ENCODE measurements at places on chromosomes 12 and 14.

- no peak for DNase-seq
Observed at GRCh38 chr14:20836668-20837338, 34.2 kb upstream of the RNASE1 start.

GRCh38 chr14:105830171-105830570, 303.8 kb downstream of the TMEM121 start:
- DNase-seq, result no peak

DNA sequence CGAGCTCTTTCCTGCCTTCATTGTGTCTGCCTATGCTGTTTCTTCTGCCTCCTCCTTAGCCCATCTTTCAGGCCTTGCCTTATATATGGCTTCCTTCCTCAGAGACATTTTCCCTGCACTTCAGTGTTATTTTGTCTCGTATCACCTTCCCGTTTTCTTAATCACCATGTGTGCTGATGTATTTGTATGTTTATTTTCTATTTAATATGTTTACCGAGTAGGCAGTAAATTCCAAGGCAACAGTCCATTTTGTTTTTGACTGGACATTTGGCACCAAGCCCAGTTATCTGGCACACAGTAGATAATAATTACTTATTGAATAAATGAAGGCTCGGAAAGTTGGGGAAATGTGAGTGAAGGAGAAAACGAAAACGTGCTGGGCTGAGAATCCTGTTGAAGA, 4.6 kb upstream of the POU6F1 start:
- DNase-seq, result no peak

DNA sequence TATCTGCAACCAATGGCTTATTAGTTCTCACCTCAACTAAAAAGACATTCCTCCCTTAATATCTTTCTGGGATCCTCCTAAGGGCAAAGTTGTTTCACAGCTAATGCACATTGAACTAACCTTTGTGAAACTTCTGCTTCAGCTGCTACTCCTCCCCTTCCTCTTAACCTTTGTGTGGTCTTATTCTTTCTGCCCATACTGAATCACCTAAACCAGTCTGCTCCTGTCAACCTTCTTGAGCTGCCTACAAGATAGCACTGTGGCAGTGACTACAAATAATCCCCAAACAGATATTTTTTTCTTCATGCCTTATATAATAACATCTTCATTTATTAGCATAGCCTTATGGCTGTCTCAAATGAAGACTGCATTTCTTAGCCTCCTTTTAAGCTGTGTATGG, 1077.4 kb upstream of the ATXN7L3B start:
- no peak for DNase-seq

DNA sequence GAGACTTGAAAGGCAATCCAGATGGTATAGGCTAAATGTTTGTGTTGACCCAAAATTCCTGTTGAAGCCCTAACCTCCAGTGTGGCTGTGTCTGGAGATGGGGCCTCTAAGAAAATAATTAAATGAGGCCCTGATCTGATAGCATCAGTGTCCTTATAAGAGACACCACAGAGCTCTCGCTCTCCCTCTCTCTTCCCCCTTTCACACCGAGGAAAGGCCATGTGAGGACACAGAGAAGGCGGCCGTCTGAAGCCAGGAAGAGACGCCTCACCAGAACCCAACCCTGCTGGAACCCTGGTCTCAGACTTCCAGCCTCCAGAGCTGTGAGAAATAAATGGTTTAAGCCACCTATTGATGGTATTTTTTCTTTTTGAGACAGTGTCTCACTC, 87.5 kb downstream of the SCARB1 start:
- DNase-seq, result no peak

- no peak for DNase-seq
Observed at GRCh38 chr14:91893007-91893406, 25.7 kb upstream of the TC2N start.

GRCh38 chr12:121090586-121091514, 41.8 kb upstream of the P2RX7 start:
- no peak for DNase-seq

GRCh38 chr14:64680013-64680713, 24.1 kb upstream of the PLEKHG3 start:
- no peak for DNase-seq

DNA sequence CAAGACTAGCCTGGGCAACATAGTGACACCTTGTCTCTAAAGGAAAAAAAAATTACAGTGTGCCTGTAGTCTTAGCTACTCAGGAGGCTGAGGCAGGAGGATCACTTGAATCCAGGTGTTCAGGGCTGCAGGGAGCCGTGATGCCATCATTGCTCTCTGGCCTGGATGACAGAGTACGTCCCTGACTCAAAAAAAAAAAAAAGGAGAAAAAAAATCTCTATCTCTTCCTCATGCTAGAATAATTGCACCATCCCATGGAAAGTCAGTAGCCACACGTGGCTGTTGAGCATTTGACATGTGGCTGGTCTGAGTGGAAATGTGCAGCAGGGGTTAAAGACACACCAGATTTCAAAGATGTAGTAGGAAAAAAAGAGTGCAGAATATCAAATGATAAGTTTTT, 3.8 kb downstream of the RILPL1 start:
- no peak for DNase-seq

GRCh38 chr12:84596266-84596665, 316.3 kb downstream of the SLC6A15 start:
- no peak for DNase-seq

GRCh38 chr14:62126879-62127478, 364.8 kb downstream of the SNAPC1 start:
- no peak for DNase-seq

- DNase-seq, result no peak
Observed at GRCh38 chr14:85576848-85577542, 47.1 kb downstream of the FLRT2 start.

DNA sequence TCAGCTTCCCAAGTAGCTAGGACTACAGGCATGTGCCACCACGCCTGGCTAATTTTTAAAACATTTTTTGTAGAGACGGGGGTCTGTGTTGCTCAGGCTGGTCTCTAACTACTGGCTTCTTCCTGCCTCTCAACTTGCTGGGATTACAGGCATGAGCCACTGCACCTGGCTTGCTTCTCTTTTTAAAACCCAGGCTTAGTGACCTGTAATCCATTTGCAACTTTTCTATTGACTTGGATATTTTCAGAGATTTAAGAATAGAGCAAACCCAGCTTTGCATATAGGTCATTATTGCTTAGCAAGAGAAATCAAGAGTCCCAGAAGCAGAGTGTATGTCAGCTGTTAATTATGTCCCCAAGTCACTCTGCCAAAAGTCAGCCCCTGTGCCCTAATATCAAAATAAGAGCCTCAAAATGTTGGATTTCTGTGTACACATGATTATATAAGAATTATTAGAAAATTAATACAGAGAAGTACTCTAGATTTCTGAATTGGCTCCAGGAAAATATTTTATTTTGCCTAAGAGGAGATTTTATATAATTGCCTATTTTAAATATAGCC, 24.9 kb downstream of the TCP11L2 start:
- no peak for DNase-seq

GRCh38 chr12:89411846-89412245, 59.5 kb upstream of the DUSP6 start:
- no peak for DNase-seq

GRCh38 chr14:64945431-64946178, 3.1 kb upstream of the GPX2 start:
- peak; percentile 33 for DNase-seq

DNA sequence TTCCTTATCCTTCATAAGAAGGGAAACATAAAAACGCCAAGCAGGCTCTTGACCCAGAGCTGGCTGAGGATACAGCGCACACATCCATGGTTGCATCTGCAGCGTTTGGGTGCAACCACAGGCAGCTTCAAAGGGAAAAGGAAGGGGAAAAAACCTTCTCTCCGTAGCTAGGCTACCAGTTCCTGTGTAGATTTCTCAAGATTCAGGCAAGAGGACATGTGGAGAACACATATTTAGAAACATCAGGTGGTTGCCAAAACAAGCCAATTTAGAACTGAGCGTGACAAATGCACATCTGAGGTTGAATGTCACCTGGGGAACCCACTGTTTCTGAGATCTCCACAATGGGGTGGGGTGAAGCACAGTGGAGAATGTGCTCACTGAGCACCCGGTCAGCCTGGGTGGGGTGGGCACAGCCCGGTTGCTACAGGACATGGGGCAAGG, 78.3 kb upstream of the BDKRB2 start:
- DNase-seq, result peak; percentile 53

- DNase-seq, result no peak
Observed at GRCh38 chr14:52266179-52266578, 1.3 kb upstream of the PTGDR start.

- no peak for DNase-seq
Observed at GRCh38 chr14:79179985-79180384, 1009.8 kb downstream of the NRXN3 start.

DNA sequence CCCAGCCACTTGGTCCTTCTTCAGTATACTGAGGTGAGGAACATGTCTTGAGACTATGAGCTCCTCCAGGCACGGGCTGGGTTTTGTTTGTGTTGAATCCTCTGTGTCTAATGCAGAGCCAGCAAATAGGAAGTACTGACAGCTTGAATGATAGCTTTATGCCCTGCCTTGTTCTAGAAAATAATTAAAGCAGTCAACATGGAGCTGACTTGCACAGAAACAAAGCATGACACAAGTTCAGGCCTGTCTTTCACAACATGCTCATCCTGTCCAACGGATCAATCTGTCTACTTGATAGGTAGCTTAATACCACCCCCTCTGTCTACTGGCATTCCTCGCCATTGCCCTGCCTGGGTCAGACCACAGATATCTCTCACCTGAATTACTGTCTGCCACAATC, 140.9 kb downstream of the ESRRB start:
- no peak for DNase-seq

DNA sequence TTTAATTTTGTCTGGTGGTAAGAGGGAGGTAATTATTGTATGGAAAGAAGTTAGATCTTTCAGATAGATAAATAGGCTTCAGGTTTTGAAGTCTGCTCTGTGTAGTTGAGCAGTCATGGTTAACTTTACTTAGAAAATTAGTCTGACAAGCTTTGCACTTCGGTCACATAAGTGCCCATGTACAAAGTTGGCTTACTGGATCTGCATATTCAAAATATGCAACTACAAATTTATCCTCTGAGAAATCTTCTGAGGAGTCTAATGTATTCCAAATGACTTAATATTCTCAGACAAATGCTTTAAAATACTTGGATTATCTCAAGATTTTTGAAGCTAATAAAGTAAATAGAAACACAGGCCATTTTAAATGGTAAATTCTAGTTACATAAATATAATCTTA, 61.2 kb downstream of the ETNK1 start:
- DNase-seq, result no peak

- no peak for DNase-seq
Observed at GRCh38 chr12:76029982-76030340, 1.6 kb downstream of the PHLDA1 start.

GRCh38 chr12:118607831-118608230, 231.5 kb downstream of the SUDS3 start:
- DNase-seq, result no peak

DNA sequence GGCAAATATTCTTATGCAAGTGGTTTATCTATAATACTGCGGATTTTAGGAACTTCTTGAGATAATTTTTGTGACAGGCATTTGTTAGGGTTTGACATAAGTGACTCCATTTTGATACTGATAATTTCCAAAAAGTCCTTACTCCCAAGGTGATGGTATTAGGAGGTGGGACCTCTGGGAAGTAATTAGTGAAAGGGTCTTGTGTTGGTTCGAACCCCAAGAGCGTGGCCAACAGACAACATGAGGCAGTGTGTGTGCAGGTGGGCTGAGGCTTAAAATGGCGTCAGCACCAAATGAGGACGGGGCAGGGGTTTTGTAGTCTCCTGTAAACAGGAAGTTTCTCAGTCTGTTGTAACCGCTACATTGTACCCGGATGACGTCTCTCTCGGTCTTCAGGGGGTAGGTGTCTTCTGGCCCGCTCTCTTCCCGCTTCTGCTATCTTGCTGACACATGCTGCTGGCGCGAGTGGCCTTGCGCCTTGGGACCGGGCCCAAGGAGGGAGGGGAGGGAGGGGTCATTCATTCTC, 1.7 kb upstream of the C12orf43 start:
- no peak for DNase-seq

DNA sequence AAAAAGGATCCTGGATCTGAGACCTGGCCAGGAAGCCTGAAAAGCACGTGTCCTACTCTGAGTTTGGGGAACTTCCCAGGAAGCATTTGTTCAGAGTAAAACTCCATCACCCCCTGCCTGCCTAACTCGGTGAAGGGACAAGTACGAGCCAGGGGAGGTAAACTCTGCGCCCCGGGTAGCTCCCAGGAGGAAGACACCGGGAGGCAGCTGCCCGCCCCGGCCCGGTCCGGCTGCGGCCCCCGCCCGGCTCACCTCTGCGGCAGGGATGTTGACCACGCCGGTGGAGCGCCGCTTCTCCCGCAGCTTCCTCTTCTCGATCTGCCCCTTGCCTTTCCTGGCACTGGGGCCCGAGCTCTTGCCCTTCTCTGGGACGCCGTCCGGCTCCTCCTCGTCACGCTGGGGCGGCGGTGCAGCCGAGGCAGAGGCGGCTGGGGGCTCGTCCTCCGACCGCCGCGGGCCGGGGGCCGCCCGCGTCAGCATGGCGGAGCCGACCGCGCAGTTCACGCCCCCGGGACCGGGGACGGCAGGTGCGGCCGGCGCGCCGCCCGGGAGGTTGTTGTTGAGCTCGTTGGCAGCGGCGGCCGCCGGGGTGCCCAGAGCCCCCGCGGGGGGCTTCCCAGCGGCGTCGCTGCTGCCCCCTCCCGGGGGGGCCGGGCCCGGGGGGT, 1.2 kb downstream of the PAWR start:
- DNase-seq, result peak; percentile 65

DNA sequence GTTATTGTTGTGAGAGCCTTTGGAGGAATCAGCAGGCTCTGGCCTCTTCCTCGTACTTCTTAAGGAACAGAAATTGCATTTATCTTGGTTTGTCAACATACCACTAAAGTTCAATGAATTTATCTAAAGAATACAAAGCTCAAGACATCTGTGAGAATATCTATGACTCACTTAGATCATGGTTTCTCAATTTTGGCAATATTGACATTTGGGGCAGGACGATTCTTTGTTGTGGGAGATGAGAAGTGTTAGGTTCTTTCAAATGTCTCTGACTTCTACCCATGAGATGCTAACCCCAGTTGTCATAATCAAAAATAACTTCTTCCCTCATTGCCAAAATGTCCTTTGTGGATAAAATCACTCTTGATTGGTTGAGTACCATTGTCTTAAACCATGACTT, 1190.3 kb downstream of the GALC start:
- DNase-seq, result no peak

- DNase-seq, result no peak
Observed at GRCh38 chr14:49114161-49114893, 471.9 kb downstream of the RPS29 start.

DNA sequence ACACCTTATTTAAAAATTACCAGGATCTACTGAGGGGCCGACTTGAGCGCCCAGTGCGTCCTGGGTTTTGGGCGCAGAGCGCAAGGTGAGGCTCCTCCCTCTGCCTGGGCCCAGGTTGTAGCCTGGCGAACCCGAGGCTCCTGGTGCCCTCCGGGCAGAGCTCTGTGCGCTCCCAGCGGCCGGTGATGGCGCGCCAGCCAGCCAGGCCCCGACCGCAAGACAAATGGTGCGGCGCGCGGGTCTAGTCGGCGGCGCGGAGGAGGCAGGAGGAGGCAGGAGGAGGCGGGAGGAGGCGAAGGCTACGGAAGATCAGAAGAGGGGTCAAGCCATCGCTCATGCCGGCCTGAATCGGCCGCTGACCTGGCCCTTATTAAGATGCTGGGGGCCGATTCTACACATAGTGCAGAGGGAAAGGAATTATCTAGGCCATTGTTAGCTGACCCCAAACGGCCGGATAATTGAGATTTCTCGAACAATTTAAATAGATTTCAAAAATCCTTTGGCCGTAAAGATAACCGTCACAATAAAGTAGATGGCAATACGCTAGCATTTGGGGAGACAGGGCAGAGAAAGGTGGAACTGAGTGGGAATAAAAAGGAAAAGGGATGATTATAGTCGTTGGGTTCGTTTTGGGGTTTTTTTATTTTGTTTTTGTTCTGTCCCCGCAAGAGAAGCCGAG, 2.8 kb downstream of the TBX5 start:
- no peak for DNase-seq

GRCh38 chr12:14310866-14311265, 54.6 kb upstream of the ATF7IP start:
- DNase-seq, result no peak
